ENCODE measurements at places on chromosomes 2 and 18.

DNA sequence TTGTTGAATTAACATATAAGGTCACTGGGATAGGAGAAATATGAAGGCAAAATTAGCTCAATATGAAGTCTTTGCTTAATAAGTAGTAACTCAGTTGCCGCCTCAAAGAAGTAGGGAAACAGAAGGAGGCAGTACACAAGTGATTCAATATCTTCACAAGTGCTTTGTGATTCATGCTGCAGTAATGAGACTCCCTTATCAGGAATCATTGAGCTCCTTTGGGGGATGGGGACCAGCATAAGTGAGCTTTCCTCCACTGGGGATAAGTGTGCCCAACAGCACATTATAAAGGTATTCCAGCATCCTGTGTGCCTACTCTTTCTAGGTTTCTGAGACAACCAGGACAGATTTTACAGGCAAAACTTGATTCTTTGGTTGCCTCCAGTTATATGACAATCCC is 323.4 kb upstream of the UBE2E3 start:
- DNase-seq = no peak

DNA sequence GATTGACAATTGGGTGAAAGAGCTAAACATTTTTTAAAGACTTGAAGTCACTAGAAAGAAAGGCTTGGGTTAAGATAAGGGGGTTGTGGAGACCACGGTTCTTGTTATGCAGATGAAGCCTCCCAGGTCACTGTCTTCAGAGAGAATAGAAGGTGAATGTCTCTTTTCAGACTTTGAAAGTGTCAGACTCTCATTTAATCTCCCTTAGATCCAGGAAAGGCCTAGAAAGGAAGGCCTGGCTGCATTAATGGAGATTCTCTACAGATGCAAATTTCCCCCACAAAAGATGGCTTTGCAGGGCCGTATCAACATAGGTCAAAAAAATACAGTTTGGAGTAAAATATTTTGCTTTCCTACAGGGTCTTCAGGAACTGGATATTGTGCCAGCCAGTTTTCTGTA is 193.9 kb downstream of the RTP5 start:
- DNase-seq = no peak

DNA sequence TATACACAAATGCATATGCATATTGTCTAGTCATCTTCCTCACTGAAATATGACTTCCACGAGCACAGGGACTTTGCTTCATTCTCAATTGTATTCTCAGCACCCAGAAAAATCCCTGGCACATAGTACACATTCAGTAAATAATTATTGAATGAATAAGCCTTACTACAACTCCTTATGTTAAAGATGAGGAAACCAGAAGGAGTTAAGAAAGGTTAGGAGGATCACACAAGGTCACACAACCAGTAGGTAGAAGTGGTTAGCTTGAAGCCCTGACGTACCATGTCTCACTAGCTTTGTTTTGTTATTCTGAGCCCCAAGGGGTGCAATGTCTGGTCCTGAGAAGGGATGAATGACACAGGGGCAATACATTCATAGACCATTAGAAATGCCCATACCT is 220.9 kb upstream of the PID1 start:
- DNase-seq = no peak

DNA sequence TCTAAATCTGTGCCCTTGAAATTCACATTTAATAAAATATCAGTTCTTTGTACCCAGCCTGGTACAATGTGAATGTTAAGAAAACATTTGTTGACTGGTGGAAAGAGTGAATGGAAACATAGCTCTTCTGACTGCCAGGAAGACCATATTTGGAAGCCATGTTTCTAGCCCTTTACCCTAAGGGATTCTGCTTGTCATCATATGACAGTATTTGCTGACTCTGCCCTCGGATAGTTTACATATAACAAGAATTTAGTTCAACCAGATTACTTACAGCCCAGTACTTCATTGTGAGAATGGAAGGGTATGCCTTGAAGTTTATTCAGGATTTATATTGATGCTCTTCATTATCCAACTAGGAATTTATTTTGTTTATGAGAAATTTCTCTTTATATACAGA is 13.8 kb upstream of the KCNS3 start:
- no peak for DNase-seq

All from right cardiac atrium (tissue), 5 donors.